Ureter (tissue), 1 donor: ENCODE measurements at places on chromosomes 2 and 18. TPM values are rescaled to one million over a fixed set of nuclear protein-coding genes. Genes with fewer than 3 reads are reported as not detected.

The CD8B2 gene
- 0.65 TPM for total RNA-seq

The C2orf49 gene
- 17.1 TPM for total RNA-seq

- no peak for DNase-seq
Observed at GRCh38 chr2:176997074-176997791, 215.4 kb upstream of the HNRNPA3 start.

GRCh38 chr2:59888015-59888414, 665.4 kb downstream of the BCL11A start:
- DNase-seq = no peak

DNA sequence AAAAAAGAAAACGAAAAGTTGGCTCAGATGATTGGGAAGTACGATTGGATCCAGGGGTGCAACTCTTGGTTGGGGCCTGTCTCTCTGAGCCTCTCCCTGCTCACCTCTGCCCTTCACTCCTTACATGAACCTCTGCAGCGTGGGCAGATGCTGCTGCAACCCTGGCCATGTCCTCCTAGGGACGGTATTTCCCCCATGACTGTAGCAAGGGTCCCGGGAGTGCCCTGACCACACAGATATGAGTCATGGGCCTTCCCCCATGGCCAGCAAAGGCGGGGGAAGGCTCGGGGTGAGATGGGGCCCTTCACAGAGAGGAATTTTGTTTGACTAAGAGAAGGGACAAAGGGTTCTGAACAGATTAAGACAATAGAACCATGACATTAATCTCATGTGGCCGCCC, 129.0 kb downstream of the NCK2 start:
- DNase-seq = no peak

- no peak for DNase-seq
Observed at GRCh38 chr2:237980751-237981150, 13.9 kb downstream of the UBE2F start.
